NCI-H526 treated with DMSO at 0.1 percent for 48 hours (cell line): ENCODE measurements at places on chromosomes 7 and 10.

DNA sequence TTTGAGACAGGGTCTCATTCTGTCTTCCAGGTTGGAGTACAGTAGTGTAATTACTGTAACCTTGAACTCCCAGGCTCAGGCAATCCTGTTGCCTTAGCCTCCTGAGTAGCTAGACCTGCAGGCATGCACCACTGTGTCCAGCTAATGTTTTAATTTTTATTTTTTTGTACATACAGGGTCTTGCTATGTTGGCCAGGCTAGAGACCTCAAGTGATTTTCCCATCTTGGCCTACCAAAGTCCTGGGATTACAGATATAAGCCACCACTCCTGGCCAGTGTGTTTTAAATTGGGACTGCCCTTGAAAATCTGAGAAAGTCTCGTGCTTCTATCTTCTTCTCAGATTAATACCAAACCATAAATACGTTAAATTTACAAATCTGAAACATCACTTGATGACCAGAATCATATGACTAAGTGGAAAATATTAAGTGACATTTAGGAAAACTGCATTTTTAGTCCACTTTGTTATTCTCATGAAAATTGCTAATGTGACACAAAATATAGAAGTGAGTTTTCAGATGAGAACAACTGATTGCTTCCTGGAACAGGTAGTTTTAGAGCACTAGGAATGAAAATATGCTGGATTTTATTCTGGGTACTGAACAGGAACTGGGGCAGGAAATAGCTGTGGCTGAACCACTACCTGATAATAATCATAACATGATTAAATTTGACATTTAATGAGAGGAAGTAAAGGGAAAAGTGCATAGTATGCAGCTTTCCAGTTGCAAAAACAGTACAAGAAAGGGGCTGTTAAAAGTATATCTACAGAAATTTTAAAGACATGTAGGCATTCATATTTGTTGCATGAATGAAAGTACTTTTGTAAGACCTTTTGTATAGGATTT, 4.2 kb downstream of the PHTF2 start:
- DNase-seq, result no peak

DNA sequence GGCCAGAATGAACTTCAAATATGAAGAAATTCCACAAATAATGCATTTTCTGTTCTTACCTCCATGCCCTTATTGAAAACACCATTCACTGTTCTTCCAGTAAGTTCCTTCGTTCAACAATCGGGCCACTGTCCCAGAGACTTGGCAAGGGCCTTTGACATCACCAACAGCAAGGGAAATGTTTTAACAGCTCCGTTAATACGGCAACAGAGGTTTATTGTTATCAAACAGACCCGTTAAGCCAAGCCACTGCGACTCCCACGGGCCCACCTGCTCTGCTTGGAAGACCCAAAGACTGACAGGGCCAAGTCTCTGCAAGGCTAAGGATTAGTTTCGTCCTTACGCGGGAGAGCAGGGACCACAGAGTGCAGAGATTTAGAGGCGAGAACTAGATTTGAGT, 43.4 kb upstream of the LYZL1 start:
- no peak for DNase-seq

DNA sequence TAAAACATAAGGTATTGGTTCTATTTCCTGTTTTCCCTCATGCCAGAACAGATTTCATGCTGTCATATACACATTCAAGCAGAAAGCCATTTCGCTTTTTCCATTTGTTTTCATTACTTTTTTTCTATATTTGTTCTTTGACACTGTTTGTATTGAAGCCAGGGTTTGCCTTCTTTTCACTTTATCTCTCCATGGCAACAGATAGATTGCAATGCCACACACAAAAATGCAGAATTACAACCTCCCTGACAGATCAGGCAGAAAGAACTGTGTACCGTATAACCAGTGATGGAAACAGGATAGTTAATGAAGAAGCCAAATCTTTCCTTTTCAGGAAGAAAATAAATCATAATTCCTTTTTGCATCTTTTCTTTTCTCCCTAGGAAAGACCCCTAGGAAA, 103.0 kb upstream of the PCGF5 start:
- DNase-seq, result no peak

DNA sequence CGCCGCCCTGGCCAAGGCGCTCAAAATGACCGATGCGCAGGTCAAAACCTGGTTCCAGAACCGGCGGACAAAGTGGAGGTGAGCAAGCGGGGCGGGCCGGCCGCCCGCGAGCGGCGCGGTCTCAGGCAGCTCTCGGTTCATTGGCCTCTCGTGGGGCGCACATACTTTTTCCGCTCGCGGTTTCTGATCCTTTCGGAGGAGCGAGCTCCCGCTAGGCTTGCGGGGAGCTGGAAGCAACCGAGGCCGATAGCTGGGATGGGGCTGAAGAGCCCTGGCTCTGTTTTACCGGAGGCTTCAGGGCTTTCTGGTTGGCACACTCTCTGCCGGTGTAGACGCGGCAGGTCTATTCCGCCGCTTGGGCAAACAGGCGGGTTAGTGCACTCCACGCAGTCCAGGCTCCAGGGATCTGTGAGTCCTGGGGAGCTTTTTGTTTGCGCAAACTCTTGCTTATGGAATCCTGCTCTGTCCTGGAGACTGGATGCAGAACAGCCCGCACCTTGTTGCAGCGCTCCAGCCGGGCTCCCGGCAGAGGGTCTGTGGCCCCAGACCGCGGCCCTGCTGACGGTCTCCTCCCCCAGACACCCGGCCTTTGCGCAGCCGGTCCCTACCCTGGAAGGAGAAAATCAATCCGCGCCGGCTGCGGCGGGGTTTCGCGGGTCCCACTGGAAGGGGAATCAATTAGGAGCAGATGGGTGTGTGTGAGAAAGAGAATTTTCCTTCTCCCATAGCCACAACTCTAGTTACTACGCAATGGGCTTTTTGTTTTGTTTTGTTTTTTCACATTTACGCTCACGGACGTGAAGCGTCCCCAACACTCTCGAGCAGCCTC, 3.4 kb downstream of the TLX1 start:
- DNase-seq, result no peak

DNA sequence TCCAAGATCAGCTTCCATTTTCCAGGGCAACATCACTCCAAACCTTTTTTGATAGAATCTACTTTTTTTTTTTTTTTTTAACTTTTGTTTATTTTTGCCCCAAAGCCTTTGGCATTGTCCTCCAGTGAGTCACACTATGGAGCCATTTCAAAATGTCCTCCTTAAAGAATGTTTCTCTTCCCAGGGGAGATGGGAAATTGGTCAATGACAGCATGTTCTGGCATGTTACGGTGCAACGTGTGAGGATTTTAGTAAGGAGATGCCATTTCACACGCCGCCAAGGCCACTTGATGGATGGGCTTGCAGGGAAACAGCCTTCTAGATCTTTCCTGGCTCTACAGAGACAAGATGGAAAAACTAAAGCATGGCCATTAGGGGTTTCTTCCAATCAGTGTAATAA, 30.7 kb upstream of the TRIL start:
- no peak for DNase-seq
